Lung (tissue), 17 donors: ENCODE measurements at places on chromosomes 5 and 9.
A peak's percentile ranks its signal among the peaks of the same experiment; 100 is the strongest.

DNA sequence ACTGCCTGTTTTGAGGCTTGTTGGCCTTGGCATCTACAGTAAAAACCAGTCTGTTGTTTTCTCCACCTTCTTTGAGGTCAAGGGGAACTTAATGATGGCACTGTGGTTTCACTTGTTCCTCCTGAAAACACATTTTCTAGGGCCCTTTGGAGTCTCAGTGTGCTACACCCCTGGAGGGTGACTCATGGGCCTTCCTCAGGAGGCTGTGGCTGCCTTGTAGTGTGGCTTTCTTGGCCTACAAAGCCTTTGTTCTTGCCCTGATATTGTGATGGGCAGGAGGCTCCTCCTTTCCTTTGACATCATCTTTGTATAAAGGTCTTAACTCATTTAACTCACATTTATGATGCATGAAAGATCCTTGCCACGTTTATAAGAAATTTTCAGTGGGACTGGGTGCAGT lies 56.3 kb upstream of the GPBP1 start:
- no peak for DNase-seq

DNA sequence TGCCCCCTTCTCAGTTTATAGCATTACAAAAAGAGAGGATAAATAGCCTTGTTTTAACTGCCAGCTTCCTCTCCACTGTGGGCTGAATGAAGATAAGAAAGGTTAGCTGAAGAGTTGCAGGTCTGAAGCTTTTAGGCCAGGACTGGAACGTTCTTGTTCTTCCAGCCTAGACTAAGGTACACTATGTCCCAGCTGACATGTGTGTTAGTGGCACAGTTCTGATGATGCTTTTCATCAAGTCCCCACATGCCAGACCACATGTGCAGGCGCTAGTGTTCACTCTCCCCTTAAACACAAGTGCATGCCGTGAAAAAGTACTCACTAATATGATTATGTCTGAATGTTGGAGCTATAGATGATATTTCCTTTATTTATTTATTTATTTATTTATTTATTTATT lies 40.7 kb downstream of the STXBP1 start:
- no peak for DNase-seq

GRCh38 chr5:96503501-96504236 lies 70.6 kb upstream of the PCSK1 start:
- no peak for DNase-seq

GRCh38 chr5:75623846-75624245 lies 12.6 kb downstream of the ANKDD1B start:
- DNase-seq: no peak

DNA sequence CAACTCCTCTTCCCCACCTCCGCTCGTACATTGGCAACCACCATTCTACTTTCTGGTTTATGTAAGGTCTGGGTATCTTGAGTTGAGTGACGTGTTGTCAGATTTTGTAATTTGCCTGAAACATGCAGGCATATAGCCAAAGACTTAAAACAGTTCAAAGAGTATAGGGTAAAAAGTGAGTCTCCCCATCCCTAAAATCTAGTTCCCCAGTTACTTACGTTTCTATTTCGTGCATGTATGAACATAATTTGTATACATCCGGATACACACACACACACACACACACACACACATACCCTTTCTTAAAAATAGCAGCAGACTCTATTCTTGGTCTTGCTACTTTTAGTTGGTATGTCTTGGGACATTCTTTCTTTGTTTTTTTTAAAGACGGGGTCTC lies 915 bp downstream of the HSDL2 start:
- peak; percentile 71 for DNase-seq

GRCh38 chr5:109506556-109506955 lies 96.8 kb upstream of the PJA2 start:
- no peak for DNase-seq

DNA sequence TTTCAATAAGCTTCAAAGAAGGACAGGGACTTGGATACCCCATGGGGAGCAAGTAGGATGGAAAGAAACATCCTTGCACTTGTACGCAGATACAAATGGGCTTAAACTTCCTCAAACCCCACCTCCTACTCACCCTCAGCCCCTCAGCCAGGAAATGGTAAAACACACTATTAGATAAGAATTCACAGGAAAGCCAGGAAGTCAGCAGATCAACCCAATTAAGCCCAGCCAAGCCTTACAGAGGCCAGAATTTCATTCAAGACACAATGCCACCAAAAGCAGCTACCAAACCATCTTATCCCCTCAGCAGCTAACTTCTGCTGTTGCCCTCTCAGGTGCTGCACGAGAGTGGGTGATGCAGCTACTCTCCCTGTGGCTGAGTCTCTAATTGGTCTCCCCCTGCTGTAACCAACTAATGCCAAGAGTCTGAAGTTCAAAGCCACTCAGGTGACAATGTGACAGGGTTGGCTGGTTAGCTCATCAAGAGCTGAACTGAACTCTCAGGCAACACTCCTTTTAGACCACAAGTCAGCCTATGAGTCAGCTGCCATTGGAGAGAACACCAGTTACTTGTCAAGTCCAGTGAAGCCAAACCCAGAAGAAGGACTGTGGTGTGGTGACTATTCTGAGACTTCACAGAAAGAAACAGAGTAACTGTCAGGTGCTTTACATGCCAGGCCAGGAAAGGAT lies 201.9 kb downstream of the ZNF608 start:
- no peak for DNase-seq

DNA sequence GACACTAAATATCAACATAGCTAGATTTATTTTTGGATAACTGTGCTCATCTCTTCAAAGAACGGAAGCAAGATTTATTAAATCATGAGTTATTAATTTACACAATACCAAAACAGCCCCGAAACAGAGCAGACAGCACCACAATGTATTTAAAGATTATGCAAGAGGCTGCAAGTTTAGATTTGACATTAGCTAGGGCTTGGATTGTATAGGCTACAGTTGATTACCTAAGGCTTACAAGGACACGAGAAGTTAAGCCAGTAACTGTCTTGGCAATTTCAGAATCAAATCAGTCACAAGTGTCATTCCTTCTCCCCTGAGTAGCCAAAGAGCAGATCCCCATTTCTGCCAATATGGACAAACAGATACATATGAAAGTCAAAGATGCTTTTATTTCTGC lies 152.6 kb downstream of the MED27 start:
- peak; percentile 34 for DNase-seq

DNA sequence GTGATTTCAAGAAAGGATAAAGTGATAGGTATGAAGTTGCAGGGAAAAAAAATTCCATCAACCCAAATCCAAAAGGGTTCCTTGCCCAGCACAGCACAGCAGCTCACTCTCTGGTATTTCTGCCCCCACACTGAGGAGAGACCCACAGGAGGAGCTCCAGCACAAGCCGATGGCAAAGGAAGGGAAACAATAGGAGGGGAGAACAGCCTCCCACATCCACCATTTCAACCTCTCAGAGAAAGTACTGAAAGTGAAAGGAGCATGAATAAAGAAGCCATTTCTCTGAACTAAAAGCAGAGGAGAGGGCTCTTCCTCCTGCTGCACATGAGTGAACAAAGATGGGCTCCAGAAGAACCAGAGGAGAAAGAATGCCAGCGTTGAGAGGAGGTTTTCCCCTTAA lies 54.9 kb upstream of the ZSWIM6 start:
- DNase-seq: peak; percentile 68

GRCh38 chr9:121862371-121863332 lies 211.2 kb downstream of the DAB2IP start:
- DNase-seq: no peak

DNA sequence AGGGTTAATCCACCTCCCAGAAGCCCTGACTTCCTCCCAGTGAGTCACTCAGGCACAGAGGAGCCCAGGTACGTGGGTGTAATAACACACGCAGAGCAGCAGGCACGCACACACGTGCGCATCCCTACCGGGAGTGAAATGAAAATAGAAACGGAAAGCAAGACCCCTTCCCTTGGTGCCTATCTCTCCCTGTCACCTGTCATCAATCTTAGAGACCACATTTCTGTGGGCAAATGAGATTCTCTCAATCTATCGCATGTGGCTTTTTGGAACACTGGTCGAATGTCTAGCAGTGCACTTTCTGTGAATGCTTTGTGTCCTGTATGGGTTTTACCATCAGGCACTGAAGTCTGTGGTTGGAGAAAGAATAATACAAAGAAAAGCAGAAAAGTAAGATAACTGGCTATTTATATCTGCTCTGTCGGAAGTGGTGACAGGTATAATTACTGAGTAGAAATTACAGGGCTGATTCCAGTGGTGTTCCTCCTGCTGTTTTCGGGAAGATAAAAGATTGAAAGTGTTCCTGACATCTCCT lies 137.7 kb upstream of the GRIA1 start:
- DNase-seq: no peak

GRCh38 chr5:132608107-132608506 lies 49.9 kb upstream of the IL13 start:
- DNase-seq: no peak

DNA sequence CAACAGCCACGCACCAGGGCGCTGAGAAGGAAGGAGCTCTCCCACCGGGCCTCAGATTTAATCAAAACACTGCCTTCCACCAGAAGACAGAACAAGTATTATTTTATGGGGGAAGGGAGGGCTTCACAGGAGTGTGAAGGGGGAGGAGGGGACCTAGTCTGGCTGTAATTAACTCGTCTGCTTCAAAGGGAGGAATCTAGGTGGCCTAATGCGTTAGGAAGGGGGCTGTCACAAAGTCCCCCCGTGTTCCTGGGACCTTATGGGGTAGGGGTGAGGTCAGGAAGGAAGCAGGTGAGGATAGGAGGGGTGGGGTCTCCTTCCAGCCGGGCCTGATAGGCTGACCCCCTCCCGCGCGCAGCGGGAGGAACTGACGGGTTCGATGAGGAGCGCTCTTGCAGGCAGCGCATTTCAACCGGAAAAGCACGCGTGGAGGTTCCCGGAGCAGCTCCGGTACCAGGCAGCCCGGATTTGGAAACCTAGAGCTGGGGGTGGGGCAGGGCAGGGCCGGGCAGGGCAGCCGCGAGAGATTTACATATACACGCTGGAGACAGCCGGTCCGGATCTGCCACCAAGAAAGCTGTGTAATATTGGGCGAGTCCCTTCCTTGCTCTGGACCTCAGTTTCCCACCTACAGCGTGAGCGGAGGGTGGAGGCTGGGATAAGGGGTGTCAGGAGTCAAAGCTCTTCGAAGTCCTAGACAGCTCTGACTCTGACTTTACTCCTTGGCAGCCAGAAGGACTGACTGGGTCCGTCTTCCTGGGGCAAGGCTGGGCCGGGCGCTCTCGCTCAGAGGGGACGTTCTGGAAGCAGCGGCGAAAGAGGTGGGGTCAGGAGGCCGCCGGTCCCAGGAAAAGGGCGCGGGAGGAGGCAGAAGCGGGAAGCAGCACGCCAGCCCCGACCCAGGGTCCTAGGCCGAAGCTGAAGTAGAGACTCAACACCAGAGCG lies 1.8 kb downstream of the SHB start:
- peak; percentile 67 for DNase-seq

- no peak for DNase-seq
These were observed 171.6 kb downstream of the FAM174A start for GRCh38 chr5:100706776-100707175.

DNA sequence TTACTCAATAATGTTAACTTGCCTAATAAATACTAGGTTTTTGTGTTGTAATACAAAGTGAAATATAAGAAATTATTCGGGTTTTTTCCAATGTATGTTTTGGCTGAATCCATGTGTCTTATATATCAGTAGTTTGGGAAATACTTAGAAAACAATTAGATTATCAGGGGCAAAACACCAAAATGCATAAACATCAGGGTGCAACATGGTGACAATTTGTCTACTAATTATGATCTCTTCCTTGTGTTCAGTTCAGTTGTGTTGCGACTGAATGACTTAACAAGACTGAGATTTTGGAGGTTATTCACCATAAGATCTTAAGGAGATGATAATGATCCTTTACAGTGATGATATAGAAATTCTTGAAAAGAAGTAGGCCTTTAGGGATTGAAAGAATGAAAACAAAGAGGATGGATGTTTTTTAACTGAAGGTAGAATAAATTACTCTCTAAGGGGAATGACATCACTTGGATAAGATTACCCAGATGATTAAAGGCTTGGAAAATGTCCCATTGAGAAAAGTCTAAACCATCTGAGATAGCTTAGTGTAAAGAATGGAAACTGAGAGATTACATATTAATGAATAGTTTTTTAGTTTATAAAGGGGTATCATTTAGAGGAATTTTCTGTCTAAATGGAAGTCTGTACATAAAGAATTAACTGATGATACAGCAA lies 415.8 kb downstream of the SPATA31D1 start:
- DNase-seq: peak; percentile 95

DNA sequence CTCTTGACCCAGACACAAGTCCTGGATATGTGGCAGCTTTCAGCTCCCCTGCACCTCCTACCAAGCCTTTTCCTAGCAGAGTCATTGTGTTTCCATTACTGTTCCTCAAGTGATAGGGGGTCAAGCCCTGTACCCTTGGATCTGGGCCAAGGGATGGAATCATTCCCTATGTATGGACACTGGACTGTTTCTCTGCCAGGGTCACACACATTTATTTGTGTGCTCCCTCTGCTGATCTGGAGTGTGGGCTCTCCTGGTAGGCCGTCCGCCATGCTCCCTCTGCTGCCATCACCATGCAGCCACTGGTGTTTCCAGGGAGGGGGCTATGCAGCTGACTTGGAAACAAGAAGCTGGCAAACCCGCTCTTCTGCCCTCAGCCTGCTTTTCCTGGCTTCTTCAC lies 9.5 kb downstream of the GM2A start:
- no peak for DNase-seq

GRCh38 chr5:61981886-61982285 lies 324.1 kb upstream of the KIF2A start:
- DNase-seq: no peak

- no peak for DNase-seq
These were observed 379.9 kb upstream of the DMAC1 start for GRCh38 chr9:8179381-8180053.

GRCh38 chr5:103910011-103910410 lies 347.4 kb upstream of the NUDT12 start:
- DNase-seq: no peak

DNA sequence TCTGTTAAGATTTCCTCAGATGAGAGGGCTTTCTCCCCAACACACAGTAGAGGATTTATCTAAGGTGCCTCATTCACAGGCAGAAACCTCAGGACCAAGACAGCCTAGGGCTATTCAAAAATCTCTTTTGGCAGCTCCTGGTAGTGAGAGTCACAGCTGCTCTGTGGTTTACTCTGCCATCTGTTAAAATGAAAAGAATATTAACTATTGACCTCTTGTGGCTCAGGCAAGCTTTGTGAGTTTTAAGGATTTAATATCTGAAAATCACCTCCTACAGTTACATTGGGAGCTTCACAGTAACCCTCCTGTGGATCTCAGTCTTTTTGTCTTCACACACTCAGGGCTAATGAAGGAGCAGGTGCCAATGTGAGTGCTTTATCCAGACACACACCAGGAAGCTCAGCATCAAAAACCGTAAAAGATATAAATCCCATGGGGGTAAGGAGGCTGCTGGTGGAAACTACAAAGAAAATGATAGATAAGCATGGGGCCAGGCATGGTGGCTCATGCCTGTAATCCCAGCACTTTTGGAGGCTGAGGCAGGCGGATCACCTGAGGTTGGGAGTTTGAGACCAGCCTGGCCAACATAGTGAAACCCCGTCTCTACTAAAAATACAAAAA lies 29.7 kb downstream of the PPP1R2B start:
- no peak for DNase-seq

DNA sequence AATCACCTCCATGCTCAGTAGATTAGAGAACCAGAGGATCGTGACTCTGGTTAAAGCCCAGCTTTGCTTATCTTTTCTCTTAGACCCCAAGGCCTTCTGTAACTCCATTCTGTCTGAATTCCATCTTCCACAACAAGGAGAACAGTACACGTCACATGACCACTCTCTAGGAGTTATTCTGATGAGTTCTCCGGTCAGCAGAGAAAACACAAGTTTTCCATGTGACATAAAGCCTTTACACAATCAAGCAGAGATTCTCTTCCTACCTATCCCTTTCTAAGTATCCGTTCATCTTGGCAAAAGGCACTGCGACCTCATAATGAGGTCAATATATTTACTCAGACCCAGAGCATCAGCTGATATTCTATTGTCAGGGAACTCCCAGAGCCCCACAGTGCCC lies 112.3 kb downstream of the TRPM6 start:
- no peak for DNase-seq
